Stimulated activated CD4-positive, alpha-beta T cell treated with anti-CD3 and anti-CD28 coated beads, Interleukin-15, amount 100 ng/mL, for 48 hours (primary cell): ENCODE measurements at places on chromosomes 5 and 9.

- DNase-seq, result peak; percentile 9
These were observed 28.9 kb downstream of the FAM151B start for GRCh38 chr5:80516826-80517225.

- DNase-seq, result no peak
These were observed 5.0 kb upstream of the IRX2 start for GRCh38 chr5:2756211-2757152.

- no peak for DNase-seq
These were observed 19.1 kb downstream of the PTGS1 start for GRCh38 chr9:122389799-122390481.

- no peak for DNase-seq
These were observed 465.4 kb downstream of the RASEF start for GRCh38 chr9:82597241-82598203.

DNA sequence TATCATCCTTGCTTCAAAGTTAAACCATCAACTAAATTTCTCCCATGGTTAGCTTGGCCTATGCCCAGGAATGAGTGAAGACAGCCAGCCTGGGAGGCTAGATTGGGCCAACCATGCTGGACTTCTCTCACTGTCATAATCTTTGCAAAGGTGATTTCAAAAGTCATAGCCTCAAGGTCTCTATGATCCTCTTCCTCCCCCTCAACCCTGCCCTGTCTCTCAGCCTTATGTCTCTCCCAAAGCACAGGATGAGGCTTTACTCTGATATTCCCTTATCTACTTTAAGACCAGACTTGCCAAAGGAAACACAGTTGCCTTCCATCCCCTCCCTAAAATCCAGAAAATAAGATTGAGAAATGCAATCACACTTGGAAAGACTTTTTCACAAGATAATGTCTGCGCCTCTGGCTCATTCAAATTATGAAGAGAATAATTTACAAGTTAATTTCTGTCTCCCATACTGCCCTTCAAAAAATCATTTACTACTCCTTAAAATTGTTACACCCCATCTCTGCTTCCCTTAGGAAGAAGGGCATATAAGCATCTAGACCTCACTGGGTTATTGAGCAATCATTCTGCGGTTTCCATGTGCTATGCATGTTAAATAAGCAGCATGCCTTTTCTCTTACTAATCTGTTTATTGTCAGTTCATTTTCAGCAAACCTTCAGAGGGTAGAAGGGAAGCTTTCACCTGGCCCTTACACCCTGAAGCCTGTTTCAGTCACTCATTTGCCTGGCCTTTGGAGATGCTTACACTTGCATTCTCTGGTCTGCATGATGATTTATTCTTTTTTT, 113.8 kb upstream of the ANKRD55 start:
- DNase-seq, result no peak

DNA sequence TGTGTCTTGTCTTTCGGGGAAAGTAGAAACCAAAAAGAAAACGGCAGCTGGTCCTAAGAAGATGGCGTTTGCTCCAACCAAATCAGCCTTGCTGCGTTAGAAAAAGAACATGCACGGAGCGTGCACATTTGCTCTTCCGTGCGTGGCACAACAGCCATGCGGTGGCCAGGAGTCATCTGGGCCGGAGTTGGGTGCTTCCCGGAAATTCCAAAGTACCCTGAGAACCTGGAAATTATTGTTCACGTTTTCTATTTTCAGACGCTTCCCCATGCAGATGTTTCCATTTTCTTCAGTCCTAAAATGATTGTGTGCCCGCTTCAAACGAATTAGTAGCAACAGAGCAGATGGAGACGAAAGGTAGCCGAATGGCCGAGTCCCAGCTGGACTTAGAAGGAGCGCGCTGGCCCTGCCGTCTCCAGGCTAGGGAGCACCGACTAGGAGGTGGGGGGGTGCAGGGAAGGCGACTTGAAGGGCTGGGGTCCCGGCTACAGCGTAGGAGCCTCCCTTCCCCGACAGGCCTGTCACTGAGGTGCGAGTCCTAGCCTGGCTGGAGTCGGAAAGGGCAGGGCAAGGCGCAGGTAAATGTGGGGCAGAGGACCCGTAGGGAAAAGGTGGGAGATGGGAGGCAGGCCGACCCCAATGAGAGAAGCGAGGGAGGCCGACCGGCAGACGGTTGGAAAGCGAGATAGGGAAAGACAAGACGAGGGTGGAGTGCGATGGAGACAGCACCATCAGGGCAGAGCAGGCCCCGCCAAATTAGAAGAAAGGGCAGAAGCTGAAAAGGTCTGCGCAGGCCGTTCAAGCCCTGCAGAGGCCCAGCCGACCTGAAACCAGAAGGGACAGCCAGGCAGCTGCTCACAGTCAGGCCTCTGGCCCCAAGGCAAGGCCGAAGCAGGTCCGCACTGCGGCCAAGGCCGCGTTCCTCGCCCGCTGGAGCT, 1.4 kb downstream of the BARX1 start:
- DNase-seq, result no peak

DNA sequence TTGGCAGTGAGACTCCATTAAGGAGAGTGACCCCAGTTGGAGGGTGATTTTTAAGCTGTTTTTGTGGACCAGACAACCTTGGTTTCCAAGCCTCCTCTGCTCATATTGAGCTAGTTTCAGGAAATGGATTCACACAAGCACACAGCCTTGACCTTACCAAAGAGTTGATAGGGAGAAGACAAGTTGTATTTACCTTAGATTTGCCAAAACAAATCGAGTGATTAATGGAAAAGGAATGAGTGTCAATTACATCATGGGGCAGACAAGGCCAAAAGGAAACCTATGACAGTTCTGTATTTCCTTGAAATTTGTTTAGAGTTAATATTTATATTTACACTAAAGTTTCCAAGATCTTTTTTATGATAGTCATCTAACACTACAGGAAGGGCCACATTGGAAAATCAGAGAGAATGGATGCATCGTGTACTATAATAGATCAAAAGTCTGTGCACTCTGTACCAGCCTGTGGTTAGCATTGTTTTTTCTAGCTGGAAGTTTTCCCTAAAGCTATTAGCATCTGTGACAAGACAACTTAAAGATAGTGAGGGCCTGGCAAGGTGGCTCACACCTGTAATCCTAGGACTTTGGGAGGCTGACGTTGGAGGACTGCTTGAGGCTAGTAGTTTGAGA, 86.0 kb upstream of the FER start:
- no peak for DNase-seq

- no peak for DNase-seq
These were observed 4.2 kb upstream of the GDNF start for GRCh38 chr5:37844009-37844408.

DNA sequence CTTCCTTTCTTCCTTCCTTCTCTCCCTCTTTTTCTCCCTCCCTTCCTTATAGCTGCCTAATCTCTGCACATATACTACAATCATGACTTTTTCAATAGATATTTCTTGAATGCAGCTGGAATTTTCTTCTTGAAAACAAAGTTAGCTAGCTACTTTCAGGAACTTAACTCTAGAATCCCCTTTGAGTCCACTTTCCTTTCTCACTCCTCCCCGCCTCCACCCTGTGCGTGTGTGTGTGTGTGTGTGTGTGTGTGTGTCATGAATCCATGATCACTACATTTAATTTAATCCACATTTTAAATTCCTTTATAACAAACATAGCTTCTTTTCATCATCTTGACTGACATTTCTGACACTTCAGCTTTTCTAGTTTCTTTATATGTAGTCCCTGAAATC, 167.5 kb upstream of the KLF9 start:
- DNase-seq, result no peak

GRCh38 chr9:98517761-98518160, 191.0 kb downstream of the GABBR2 start:
- DNase-seq, result no peak

- DNase-seq, result no peak
These were observed 156.1 kb downstream of the FGF1 start for GRCh38 chr5:142529626-142530278.

GRCh38 chr5:95704150-95704549, 21.4 kb upstream of the SPATA9 start:
- DNase-seq, result no peak

DNA sequence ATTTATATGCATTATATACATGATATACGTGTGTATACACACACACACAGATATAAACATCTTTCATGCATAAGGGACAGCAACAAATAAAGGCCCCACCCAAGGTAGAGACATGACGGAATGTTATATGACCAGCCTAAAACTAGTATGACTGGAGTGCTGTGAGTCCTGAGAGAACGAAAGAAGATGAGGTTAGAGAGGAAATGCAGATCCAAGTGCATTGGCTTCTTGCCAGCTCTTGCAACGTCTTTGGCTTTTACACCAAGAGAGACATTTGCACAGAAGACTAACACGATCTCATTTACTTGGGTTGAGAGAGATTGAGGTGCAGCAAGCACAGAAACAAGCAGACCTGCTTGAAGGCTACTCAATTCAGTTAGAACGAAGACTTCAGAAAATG, 23.0 kb downstream of the CDH10 start:
- no peak for DNase-seq

DNA sequence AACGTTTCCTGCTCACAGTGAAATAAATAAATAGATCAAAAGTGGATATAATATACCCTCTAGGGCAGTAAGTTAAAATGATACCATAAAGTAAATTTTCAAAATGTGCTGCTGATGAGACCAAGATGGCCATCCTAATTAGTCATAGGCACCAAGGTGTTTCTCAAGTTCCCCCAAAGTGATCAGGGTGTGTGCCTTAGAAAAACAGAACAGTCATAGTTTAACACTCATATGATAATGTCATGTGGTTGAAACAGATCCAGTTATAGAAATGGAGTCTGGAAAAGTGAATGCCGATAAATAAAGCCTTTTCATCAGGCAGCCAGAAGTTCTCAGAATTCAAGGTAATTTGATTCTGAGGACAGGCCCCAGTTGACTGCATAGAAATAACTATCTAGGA, 161.5 kb upstream of the CDKN2B start:
- DNase-seq, result no peak

DNA sequence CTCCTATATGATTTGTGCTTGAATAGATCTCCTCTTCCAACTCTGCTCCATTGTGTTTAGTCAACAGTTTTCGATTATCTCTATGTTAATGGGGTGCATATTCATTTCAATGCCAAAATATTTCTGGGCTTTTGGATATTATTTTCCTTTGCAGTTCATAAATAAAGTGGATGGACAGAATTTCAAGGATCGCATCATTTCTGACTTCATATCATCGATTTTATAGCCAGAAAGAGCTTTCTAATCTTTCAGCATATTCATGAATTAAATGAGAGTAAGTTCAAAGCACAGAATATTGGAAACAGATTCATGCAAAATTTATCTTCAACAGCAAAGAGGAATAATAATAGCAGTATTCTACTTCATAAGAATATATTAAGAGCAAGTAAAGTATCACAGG, 60.0 kb upstream of the MINAR2 start:
- DNase-seq, result no peak

DNA sequence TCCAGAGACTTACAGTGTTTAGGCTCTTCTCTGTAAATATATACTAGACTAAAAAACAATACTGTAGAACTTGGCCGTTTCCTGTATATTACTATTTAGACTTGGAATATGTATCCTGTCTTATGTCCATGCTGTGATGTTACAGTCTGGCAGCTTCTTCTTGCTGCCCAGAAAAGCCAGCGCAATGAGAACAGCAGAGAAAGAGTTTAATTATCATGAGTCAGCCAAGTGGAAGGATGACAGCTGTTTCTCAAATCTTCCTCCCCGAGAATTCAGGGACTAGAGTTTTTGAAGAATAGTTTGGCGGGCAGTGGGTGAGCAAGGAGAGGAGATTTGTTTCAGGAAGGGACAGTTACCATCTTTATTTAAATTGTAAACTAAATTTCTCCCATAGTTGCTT, 37.5 kb downstream of the NAA35 start:
- no peak for DNase-seq

DNA sequence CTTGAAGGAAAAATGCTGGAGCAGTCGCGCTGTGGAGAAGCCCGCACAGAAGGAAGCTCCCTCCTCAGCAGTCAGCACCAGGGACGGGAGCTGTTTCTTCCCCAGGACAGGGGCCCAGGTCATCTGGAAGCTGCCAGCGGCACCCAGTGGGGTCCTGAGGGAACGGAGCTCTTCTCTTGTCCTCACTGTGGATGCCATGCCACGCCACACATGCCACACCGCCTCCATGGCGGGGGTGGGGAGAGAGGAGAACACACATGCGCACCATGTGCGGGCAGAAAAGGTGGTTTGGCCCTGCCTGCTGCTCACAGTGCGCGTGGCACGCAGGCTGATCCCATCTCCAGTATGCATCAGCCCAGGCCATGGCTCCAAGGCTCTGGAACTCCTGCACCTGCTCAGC, 41.7 kb upstream of the ZNF354B start:
- DNase-seq, result no peak

- DNase-seq, result no peak
These were observed 1.6 kb downstream of the FER start for GRCh38 chr5:108749128-108749861.

DNA sequence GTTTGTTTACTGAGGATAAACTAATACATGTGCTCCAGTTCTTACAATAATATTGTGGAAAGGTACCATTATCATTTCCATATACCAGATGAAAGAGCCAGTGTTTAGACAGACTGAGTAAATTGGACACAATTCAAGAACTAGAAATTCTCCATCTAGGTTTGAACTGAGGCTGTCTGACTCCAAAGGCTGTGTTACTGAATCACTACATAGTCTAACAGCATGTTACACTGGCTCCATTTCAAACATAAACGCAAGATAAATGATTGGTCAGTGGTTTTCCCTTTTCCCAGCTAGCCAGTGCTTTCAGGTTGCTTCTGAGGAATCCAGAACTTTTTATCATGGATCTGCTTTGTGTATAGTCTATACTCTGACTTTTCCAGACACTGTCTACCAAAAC, 8.1 kb downstream of the SPDL1 start:
- no peak for DNase-seq

DNA sequence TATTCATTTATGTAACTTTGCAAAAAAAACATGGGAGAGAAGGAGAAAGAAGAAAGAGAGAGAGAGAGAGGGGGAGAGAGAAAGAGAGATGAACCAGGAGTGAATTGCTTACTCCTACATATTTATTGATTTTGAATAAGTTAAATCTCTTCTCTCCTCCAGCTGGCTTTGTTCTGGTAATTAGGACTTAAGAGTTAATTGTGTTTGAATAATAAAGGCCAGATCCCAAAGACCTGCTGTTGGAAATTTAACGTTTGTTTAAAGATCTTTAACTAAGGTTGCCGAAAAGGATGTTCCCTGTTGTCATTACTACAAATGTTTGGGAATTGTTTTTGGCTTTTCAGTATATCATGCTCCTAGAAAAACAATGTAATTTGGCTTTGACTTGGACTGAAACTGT, 473.0 kb downstream of the TUSC1 start:
- no peak for DNase-seq

GRCh38 chr5:76703707-76704106, 12.2 kb upstream of the F2R start:
- no peak for DNase-seq
